Mesothelial cell of epicardium (in vitro differentiated cells): ENCODE measurements at places on chromosomes 16 and 17. TPM values are rescaled to one million over a fixed set of nuclear protein-coding genes. Genes with fewer than 3 reads are reported as not detected.

DNA sequence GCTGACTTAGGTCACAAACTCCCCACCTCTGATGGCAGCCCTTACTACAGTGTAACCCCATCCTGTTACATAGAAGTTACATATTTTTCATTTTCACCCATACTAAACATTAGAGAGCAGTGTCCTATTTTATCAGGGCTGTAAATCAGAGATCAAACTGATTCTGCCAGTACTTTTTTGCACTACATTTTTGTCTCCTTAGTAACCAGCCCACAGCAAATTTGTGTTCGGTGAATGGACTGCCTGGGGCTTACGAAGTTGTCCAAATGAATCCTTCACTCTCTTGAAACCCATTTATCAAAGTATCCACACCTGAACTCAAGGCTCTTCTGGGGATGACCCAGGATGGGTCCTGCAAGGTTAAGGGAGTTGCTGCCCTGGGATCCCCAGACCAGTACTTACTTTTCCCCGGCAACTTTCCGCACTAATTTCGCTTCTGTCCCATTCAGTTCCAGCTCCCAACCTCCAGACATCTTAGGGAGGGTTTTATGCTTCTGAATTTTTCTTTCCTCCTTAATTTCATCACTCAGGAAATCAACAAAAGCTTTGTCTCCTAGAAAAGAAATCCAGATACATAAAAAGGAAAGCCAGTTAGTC is 1.1 kb downstream of the C1QBP start:
- H3K27me3 ChIP-seq = no peaks in the 10 kb centered on the region
- H3K4me1 ChIP-seq = peaks cover 15% of the 10 kb centered on the region
- no peak for DNase-seq
- peaks cover 24% of the 10 kb centered on the region for H3K36me3 ChIP-seq

GRCh38 chr16:89691986-89692569 is 5.6 kb downstream of the CDK10 start:
- H3K36me3 ChIP-seq = peaks cover 11% of the 10 kb centered on the region
- peaks cover 8% of the 10 kb centered on the region for H3K4me1 ChIP-seq
- no peak for DNase-seq

DNA sequence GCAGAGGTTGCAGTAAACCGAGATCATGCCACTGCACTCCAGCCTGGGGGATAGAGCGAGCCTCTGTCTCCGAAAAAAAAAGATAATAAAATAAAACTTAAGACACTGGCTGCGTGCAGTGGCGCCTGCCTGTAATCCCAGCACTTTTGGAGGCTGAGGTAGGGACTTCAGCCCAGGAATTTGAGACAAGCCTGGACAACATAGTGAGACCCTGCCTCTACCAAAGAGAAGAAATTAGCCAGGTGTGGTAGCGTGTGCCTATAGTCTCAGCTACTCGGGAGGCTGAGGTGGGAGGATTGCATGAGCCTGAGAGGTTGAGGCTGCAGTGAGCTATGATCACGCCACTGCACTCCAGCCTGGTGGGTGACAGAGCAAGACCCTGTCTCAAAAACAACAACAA is 26.6 kb downstream of the RARA start:
- H3K27me3 ChIP-seq = no peaks in the 10 kb centered on the region
- H3K4me1 ChIP-seq = peaks cover 49% of the 10 kb centered on the region
- H3K4me3 ChIP-seq = no peak overlapping the region
- no peak overlapping the region for H3K27ac ChIP-seq

- peak overlapping the region; percentile 94 for H3K27ac ChIP-seq
- peaks cover 43% of the 10 kb centered on the region for H3K4me1 ChIP-seq
- DNase-seq = peak; percentile 59
- H3K36me3 ChIP-seq = no peaks in the 10 kb centered on the region
- H3K27me3 ChIP-seq = no peaks in the 10 kb centered on the region
These were observed 852 bp upstream of the HELZ start for GRCh38 chr17:67245694-67246402.

GRCh38 chr17:55351226-55351625 is 70.4 kb downstream of the MMD start:
- H3K4me1 ChIP-seq = peaks cover 14% of the 10 kb centered on the region
- peaks cover 3% of the 10 kb centered on the region for H3K27me3 ChIP-seq

- H3K27me3 ChIP-seq = peaks cover 13% of the 10 kb centered on the region
- DNase-seq = peak; percentile 67
- peaks cover 44% of the 10 kb centered on the region for H3K4me1 ChIP-seq
- peak overlapping the region; percentile 90 for H3K27ac ChIP-seq
These were observed 2.1 kb upstream of the IRX5 start for GRCh38 chr16:54928411-54929089.

DNA sequence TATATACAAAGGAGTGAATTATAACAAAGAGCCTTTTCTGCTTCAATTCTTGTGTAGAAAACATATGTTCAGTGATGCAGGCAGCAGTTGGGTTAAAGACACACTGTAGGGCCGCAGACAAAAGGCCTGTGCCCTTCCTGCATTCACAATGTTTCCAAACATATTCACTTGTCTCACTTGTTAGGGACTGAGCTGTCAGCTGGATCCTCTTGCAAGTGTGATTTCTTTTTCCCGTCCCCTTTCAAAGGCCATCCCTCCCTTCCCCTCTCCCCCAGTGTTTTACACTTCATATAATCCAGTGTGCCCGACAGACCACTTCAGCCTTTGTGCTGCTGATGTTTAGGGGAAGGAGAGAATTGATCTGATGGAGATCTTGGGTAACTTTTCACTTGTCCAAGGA is 217.0 kb downstream of the FTO start:
- H3K27me3 ChIP-seq = no peaks in the 10 kb centered on the region
- no peak overlapping the region for H3K27ac ChIP-seq
- peaks cover 68% of the 10 kb centered on the region for H3K4me1 ChIP-seq

DNA sequence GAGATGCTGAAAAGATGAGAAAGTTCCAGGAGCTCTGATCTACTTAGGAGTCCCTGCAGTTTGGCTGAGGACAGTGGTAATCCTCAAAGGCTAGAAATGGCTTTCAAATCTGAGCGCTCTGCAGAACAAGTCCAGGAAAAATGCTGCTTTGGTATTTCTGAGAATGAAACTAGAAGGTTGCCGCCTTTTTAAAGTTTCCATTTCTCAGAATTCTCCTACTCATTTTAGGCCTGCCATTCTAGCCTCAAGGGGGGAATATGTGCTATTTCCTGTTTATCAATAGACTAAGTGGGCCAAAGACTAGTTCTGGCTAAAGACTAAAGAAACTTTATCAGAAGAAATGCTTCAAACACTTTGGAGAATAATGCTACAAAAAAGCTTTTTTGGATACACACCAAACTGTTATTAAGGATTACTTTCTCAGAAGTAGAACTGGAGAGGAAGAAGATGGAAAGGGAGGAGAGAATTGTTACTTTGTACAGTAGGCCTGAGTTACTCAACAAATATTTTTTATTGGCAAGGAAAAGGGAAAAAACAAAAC is at the start of gene SLFN12L:
TSS of gene SLFN12L (minus strand) at position 78 of the 541 bp plus-strand sequence. CDS start 15,314 bp downstream, outside the sequence.
- DNase-seq = no peak
- no peak within 1 kb of the TSS for H3K27ac ChIP-seq
- peaks cover 17% of the 10 kb centered on the region for H3K27me3 ChIP-seq

- no peaks in the 10 kb centered on the region for H3K4me1 ChIP-seq
- peaks cover 12% of the 10 kb centered on the region for H3K36me3 ChIP-seq
- no peaks in the 10 kb centered on the region for H3K27me3 ChIP-seq
- no peak for DNase-seq
- no peak overlapping the region for H3K4me3 ChIP-seq
These were observed 7.2 kb upstream of the PDK2 start for GRCh38 chr17:50087912-50088405.

DNA sequence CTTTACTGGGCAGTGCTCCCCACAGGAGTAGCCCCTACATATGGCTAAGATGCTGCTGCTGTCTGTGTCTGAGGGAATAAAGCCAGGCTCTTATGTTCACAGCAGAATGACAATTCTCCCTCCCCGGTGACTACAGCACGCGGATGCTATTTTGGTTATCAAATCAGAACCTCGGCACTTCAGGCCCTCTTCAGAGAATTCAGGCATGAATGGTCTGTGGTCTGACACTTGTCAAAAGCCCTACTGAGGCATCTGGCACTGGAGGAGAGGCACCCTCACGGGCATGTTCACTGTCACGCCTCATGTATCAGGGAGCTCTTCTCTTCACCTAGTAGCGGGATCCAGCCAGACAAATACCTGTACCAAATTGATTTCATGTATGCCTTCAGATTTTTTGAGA is 30.4 kb downstream of the KIAA0513 start:
- peaks cover 3% of the 10 kb centered on the region for H3K27me3 ChIP-seq
- no peak overlapping the region for H3K27ac ChIP-seq
- no peak overlapping the region for H3K4me3 ChIP-seq
- DNase-seq = no peak

DNA sequence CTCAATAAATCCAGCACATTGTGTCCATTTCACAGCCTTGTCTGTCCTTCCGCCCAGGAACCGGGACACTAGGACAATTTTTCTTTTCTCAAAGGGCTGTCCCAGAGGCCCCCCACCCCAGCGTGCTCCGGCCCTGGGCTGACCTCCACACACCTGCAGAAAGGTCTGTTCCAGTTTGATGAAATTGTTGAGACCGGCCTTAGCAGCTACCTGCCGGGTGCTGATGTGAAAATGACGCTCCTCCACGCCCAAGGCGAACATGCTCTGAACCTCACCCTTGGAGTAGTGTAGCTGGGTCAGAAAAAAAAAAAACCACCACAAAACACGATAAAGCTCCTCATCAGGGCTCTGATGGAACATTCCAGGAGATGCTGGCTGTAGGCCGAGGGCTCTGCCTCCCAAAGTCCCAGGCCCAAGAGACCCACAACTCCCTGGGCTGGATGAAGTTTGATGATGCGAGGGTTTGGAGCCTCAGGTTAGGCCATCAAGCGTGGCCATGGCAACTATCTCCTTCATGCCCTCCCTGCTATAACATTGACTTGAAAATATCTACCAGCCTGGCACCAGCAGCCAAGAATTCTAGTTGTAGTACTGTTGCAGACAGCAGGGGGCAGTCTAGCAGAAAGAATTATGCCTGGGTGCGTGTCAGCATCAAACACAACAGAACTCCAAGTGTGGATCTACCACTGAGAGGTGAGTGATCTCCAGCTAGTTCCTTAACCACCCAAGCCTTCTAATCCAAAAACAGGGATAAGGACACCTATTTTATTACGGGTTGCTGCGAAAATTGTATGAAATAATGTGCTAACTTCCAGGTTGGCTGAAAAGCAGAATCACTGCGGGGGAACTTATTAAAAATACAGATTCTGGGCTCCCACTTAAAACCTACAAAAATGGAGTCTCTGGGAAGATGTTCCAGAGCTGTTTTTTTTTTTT is 62.1 kb downstream of the RMI2 start:
- H3K27ac ChIP-seq = peak overlapping the region; percentile 64
- no peak for DNase-seq
- no peak overlapping the region for H3K4me3 ChIP-seq

- no peaks in the 10 kb centered on the region for H3K36me3 ChIP-seq
- H3K4me3 ChIP-seq = no peak overlapping the region
- H3K4me1 ChIP-seq = no peaks in the 10 kb centered on the region
- no peak overlapping the region for H3K27ac ChIP-seq
These were observed 8.6 kb downstream of the P2RX1 start for GRCh38 chr17:3907483-3908216.

- H3K27ac ChIP-seq = no peak overlapping the region
- no peaks in the 10 kb centered on the region for H3K27me3 ChIP-seq
- peaks cover 14% of the 10 kb centered on the region for H3K4me1 ChIP-seq
- no peaks in the 10 kb centered on the region for H3K36me3 ChIP-seq
These were observed 60.5 kb upstream of the MYOCD start for GRCh38 chr17:12605222-12605621.

GRCh38 chr16:12255919-12256665 is 279.6 kb downstream of the SNX29 start:
- no peaks in the 10 kb centered on the region for H3K36me3 ChIP-seq
- no peak overlapping the region for H3K27ac ChIP-seq
- no peak overlapping the region for H3K4me3 ChIP-seq
- H3K27me3 ChIP-seq = peaks cover 3% of the 10 kb centered on the region
- peaks cover 9% of the 10 kb centered on the region for H3K4me1 ChIP-seq

GRCh38 chr17:17054636-17055035 is 12.4 kb downstream of the MPRIP start:
- no peaks in the 10 kb centered on the region for H3K27me3 ChIP-seq
- H3K27ac ChIP-seq = peak overlapping the region; percentile 43
- no peak for DNase-seq

- H3K36me3 ChIP-seq = no peaks in the 10 kb centered on the region
- H3K27me3 ChIP-seq = peaks cover 13% of the 10 kb centered on the region
- DNase-seq = no peak
- H3K4me3 ChIP-seq = no peak overlapping the region
- no peak overlapping the region for H3K27ac ChIP-seq
These were observed 313.3 kb upstream of the HSBP1 start for GRCh38 chr16:83494459-83494858.

DNA sequence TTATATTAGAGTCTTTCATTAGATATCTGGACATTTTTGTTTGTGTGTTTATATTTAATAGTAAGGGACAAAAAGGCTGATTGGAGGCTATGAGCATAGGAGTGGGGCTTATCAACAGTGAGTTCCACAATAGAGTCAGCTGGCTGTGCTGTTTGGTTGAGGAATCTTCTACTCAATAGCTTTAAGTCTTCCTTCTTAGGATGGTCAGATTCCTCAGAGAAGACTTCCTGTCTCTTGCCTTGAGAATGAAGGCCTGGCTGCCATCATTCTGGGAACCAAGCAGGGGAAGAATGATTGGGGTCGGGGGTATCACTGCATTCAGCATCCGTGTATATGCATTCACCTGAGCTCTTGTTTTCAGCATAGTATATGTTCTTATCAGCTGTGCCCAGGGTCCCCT is 31.9 kb upstream of the ABCC11 start:
- H3K36me3 ChIP-seq = peaks cover 26% of the 10 kb centered on the region
- no peak overlapping the region for H3K27ac ChIP-seq
- no peak for DNase-seq
- peaks cover 14% of the 10 kb centered on the region for H3K4me1 ChIP-seq
- no peak overlapping the region for H3K4me3 ChIP-seq
- H3K27me3 ChIP-seq = no peaks in the 10 kb centered on the region

- peaks cover 13% of the 10 kb centered on the region for H3K4me1 ChIP-seq
- no peak overlapping the region for H3K4me3 ChIP-seq
- DNase-seq = no peak
- H3K27me3 ChIP-seq = no peaks in the 10 kb centered on the region
These were observed 39.2 kb upstream of the TBX2 start for GRCh38 chr17:61360318-61360943.

GRCh38 chr16:51137097-51137496 is 14.0 kb downstream of the SALL1 start:
- H3K36me3 ChIP-seq = peaks cover 1% of the 10 kb centered on the region
- no peak overlapping the region for H3K4me3 ChIP-seq
- DNase-seq = no peak
- H3K27ac ChIP-seq = no peak overlapping the region
- H3K4me1 ChIP-seq = peaks cover 17% of the 10 kb centered on the region

PDIA2 gene
- total RNA-seq = 2.1 to 3.3 TPM (median 2.7 TPM) in 3 replicates

SCNN1G gene
- 0.09 TPM in 1 of 3 replicates, not detected in the others for total RNA-seq

COPRS gene
- total RNA-seq = 27.6 to 29.4 TPM (median 28.4 TPM) in 3 replicates

OMG gene
- not detected in 3 replicates for total RNA-seq

TK2 gene
- 24.9 to 28.8 TPM (median 28.5 TPM) in 3 replicates for total RNA-seq

C1QL1 gene
- total RNA-seq = 2.2 to 3.1 TPM (median 3.0 TPM) in 3 replicates

MEAK7 gene
- 37.9 to 42.7 TPM (median 39.6 TPM) in 3 replicates for total RNA-seq

SEZ6L2 gene
- total RNA-seq = 28.8 to 30.4 TPM (median 29.1 TPM) in 3 replicates
